ENCODE measurements at places on chromosomes 3 and 15.

DNA sequence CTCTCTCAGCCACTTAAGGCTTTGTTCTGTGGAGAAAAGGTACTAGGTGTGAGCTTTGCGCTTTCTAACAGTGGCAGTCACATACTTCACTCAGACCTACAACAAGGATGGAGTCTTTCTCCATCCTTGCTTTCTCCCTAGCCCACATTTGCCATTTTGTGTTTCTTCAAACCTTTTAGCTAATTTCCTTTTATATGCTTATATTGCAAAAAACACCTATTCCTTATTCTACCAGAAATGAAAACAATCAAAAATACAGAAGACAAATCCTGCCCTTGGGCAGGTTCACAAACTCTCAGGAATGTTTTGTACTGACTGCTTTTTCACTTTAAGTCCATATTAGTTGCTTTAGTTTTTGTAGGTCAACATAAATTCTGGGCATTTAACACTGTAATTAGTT is 914.2 kb downstream of the SQOR start:
- DNase-seq: no peak

GRCh38 chr3:142953443-142953842 is 10.0 kb downstream of the PAQR9 start:
- DNase-seq: no peak

GRCh38 chr15:47473106-47473725 is 244.1 kb upstream of the SEMA6D start:
- DNase-seq: no peak

DNA sequence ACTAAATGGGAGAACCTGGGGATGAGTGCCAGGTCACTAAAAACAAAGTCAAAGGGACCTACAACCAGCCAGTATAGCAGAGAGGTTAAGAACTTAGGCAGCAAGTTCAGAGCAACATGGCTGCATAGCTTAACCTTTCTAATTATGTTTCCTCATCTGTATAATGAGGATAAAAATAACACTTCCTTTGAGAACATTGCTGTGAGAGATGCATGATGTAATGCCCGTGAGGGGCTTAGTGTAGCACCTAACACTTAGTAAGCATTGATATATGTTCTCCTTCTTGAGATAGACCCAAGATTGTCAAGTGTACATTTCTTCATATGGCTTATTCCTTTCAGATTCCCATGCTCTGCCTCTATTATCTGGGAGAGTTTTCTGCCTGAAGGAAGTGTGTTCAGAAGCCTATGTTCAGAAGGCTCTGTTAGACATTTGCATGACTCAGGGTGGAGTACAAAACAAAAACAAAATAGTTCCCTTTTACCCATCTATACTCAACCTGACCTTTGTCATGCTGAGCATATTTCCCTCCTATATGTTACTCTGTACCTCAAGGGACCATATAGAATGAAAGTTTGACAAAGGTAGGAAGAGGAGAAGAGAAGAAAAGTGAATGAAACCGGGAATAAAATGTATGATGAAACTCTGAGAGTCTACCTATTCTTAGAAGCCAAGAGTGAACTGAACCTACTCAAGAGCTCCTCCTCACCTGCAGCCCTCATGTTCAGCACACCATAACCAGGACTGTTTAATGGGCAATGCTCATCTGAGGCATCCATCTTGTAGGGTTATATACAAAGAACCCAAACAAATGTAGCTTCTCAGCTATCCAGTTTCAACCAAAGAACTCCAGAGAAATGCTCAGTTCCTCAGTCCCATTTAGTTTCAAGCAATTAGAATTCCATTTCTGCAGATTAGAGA is 70.7 kb upstream of the KCNMB2 start:
- no peak for DNase-seq

- DNase-seq: peak; percentile 49
These were observed 57.5 kb upstream of the HACD2 start for GRCh38 chr3:123642182-123642956.

All from activated T-helper 2 cell treated with anti-CD3 and anti-CD28 coated beads, Interferon-gamma antibody, Interleukin-2, Interleukin-4, amounts not matched to agents 10 μg/mL and 5 μg/mL and 100 μg/mL, durations not matched to agents 14 hours and 24 hours and 36 hours (primary cell).